ENCODE measurements at places on chromosomes 2 and 18.
A peak's percentile ranks its signal among the peaks of the same experiment; 100 is the strongest.

GRCh38 chr2:72744049-72744448, 81.8 kb downstream of the EXOC6B start:
- no peak for DNase-seq

DNA sequence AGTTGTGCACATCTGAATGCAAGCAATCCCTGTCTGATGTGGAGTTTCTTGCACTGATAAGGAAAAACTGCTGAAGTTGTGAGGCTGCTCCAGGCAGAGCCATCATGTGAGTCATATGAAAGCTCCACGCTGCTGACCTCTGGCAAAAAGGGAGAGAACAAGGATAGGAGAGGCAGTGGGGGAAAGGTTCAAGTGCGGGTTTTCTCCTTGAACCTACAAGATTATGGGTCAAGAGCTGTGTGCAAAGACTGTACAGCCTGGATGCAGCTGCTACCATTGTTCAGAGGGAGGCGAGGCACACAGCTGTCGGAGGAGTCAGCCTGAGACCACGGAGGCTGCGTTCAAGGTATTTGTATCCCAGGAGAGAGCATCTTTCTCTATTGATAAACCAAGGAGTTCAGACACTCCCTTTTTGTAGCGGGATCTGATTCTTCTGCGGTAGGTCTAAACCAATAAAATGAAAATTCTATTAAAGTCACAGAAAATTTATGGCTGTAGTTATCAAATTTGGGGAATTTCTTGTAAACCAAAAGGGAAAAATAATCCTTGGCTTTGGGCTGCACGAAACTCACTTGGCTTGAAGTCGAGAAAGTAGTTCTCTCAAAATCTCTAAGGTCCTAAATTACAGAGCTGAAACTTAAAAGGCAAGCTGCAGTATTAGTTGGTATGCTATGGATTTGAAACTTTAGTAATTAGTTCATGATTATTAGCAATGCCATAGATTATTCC, at the start of gene CDK15:
TSS of gene CDK15 (plus strand) at position 96 of the 729 bp plus-strand sequence. CDS start at position 224, 128 bp downstream.
- no peak for DNase-seq

DNA sequence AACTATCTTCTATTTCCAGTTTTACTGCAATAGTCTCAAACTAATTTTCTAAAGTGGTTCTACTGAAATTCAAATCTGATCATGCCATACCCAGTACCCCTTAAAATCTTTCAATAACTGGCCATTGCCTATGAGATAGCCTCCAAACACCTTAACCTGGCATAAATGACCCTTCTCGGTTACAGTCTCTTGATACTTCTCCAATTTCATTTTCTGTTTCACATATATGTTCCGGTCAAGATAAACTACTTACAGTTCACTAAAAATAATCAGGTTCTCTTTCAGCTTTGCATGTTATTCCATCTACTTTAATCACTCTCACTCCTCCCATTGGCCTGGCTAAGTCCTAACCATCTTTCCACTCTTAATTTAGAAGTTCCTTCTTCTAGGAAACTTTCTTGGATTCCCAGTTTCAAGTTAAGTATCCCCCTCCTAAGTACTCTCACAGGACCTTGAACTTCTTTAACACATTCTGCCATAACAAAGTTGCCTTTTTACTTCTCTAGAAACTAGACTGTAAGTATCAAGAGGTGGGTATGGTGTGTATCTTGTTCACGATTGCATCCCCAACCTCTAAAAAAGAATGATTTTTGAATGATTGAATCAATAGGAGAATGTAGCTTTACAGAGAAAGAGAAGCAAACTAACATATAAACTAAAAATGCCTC, 110.2 kb upstream of the RBBP8 start:
- no peak for DNase-seq

DNA sequence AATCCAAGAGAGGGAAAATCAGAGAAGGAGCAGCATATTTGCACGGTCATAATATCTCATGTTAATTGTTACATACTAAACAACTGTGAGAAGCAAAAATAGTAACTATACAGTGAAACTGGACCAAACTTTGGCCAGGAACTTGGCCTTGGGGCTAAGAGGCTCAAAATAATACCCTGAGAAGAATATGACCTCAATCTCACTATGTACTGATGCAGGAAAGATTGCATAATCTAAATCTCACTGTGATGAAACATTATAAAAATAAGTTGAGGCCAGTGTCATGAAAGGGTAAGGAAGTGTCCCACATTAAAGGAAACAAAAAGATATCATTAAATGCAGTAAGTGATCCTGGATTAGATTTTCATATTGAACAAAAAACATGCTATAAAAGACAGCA, 36.5 kb downstream of the ZRANB3 start:
- no peak for DNase-seq

DNA sequence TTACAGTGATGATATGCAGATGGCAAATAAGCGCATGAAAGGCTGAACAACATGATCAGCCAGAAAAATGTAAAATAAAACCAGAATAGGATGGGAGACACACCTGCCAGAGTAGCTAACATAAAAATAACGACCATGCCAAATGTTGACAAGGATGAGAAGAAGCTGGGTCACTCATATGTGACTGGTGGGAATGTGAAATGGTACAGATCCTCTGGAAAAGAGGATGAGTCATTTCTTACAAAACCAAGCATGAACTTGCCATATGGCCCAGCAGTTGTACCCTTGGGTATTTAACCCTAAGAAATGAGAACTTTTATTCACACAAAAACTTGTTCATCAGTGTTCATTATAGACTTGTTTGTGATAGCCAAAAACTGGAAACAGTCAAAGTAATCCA, 143.8 kb downstream of the SH3BP4 start:
- DNase-seq = no peak

GRCh38 chr2:224520064-224520463, 65.1 kb downstream of the CUL3 start:
- peak; percentile 20 for DNase-seq

DNA sequence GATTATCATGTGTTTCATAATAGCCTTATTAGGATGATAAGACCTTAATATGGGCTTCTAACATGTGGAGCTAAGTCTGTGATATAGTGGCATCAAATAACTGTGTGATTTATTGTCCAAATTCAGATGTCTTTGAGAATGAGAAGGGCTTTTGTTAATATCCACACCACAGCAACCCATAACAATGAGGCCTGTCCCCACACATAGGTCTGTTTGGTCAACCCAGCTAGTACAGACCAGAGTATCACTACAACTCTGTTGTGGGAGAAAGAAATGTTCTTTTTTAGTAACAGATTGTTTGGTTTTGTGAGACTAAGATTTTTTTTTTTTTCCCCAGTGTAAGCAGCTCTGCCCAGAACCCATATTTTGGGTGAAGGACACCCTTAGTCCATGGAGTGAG, 439.2 kb downstream of the PIK3C3 start:
- DNase-seq = no peak

- no peak for DNase-seq
Measured at GRCh38 chr2:233476651-233477547, 89.7 kb downstream of the USP40 start.

DNA sequence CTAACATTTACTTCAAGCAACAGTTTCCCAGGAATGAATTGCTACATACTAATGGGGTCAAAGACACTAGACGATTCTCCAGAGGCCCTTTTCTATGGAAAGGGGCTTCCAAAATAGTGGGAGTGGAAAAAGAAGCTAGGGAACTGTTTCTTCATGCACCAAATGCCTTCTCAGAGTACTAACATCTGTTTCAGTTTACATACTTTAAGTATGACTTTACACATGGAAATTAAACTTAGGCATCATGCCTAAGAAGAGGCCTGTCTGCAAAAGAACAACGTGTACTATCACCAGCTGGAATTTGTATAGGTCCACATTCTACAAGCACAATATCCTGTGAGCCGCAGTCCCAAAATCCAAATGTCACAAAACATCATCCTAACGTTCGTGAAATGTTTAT, 29.4 kb upstream of the WDR75 start:
- no peak for DNase-seq

GRCh38 chr18:11955239-11956029, 25.9 kb upstream of the IMPA2 start:
- DNase-seq = no peak

GRCh38 chr2:216949700-216950413, 90.0 kb upstream of the TNP1 start:
- no peak for DNase-seq

- no peak for DNase-seq
Measured at GRCh38 chr2:168255103-168255502, 7.7 kb upstream of the STK39 start.

- no peak for DNase-seq
Measured at GRCh38 chr2:84901593-84902120, 3.8 kb upstream of the TMSB10 start.

DNA sequence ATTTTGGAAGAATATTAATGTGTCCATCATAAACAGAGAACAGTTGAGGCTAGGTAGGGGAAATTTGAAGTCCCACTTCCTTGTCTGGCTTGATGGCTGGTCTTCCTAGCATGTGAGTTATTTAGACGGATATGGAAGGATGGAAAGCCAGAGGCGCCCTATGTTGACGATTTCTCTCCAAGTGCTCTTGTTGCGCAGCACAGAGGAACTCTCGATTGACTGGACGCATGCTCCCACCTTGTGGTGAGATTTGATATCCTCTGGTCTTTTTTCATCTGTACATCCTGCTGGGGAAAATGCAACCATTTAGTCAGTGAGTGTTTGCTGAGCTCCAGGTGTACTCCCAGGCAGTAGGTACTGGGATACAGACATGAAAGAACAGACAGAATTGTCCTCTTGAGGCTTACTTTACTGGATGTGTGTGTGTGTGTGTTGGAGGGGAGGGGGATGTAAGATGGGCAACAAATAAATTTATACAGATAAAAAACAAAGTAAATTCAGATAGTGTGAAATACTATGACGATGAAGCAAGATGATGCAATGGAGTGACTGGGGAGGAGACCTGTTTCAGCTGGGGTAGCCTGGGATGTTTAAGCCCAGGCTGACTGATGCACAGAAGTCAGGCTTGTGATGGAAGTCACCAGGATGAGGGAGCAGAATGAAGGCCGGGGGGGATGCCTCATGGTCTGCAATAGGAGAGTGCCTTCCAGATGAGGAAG, 137.2 kb downstream of the TRIM43 start:
- peak; percentile 38 for DNase-seq

GRCh38 chr2:95381212-95382191, 21.0 kb upstream of the FAHD2A start:
- DNase-seq = no peak

DNA sequence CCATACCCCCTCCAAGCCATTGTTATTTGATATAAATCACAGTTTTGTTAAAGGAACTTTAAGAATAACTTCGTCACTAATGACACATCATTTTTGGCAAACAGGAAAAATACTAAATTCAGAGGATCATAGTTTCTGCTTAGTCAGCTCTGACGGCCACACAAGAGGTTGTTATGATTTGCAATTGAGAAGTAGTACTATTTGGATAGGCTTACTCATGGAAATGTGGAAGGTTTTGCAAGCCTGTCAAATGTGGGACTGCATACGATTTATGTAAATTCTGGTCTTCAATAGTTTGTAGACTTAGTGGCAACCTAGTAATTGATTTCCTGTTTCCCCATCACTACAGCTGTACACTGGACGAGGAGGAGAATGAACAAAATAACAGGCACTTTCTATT, 108.1 kb downstream of the ARHGEF33 start:
- DNase-seq = no peak

DNA sequence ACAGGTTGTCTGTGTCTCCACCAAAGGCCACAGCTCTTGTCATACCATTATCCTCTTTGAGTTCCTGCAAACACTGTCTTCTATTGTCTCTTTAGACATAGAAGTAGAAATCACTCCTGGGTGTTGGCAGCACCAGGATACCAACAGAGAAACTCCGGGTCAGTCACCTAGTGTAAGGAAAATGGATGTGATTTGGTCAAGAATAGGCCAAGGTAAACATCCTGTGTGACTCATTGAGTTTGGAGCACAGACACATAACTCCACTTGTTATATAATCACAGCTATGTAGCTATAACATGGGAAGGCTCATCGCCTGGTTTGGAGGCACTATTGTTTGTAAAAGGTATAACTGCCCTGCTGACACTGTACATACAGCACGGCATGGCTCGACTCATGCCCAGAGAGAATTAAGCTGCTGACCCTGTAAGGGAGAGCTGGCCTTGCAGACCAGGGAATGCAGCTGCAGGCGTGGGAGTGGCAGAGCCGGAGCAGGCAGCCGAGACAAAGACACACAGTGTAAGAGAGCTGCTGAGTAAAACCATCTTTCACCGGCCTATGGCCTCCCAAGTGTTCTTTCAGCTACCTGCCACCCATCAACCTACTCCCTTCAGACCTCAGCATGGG, 3.4 kb upstream of the TXNL1 start:
- DNase-seq = no peak

Measured in CD4-positive, alpha-beta T cell treated with Interleukin-10 for 1 hour (primary cell).